Left colon (tissue), 2 donors: ENCODE measurements at places on chromosomes 2 and 18. TPM values are rescaled to one million over a fixed set of nuclear protein-coding genes. Genes with fewer than 3 reads are reported as not detected.

COL6A3 gene
- total RNA-seq: 22.6 TPM

RGPD3 gene
- 0.06 TPM for total RNA-seq

CYP26B1 gene
- total RNA-seq: 2.1 TPM

SPP2 gene
- not detected for total RNA-seq

UGT1A5 gene
- total RNA-seq: 3.7 TPM

CYP27A1 gene
- total RNA-seq: 28.1 TPM

TAF4B gene
- total RNA-seq: 3.2 TPM

ABCG5 gene
- 0.09 TPM for total RNA-seq

PLGLB1 gene
- total RNA-seq: 1.6 TPM

FLACC1 gene
- 2.1 TPM for total RNA-seq

REG1A gene
- not detected for total RNA-seq

PLEKHH2 gene
- total RNA-seq: 3.9 TPM

SLC5A6 gene
- total RNA-seq: 30.5 TPM

KANSL1L gene
- 8.6 TPM for total RNA-seq

ERBB4 gene
- total RNA-seq: 0.18 TPM

ALPG gene
- 1.8 TPM for total RNA-seq

GKN1 gene
- total RNA-seq: not detected

TMEM169 gene
- total RNA-seq: 0.22 TPM

MYOM1 gene
- total RNA-seq: 9.6 TPM

CBLN2 gene
- total RNA-seq: 0.40 TPM

C2orf72 gene
- total RNA-seq: 54.8 TPM

CXCR1 gene
- 0.11 TPM for total RNA-seq

KCNE4 gene
- total RNA-seq: 0.89 TPM

PRSS56 gene
- total RNA-seq: not detected

OSR1 gene
- 4.1 TPM for total RNA-seq
